ENCODE measurements at places on chromosomes 7 and 10.

DNA sequence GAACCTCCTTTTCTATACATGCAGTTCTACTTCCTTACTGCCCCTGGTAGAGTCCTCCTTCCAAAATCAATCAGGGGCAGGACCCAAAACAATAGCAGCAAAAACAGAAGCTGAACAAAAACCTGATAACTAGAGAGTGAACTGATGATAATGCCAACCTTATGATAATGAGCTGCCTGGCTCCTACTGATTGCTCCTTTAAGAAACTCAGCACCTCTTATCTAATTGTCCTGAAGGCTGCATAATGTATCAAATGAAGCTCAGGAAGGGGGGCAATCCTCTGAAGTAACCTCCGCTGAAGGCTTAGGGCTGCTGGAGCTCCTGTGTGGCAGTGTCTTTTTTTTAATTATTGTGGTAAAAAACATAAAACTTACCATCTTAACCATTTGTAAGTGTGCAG lies 257.0 kb downstream of the PHTF2 start:
- DNase-seq = no peak

DNA sequence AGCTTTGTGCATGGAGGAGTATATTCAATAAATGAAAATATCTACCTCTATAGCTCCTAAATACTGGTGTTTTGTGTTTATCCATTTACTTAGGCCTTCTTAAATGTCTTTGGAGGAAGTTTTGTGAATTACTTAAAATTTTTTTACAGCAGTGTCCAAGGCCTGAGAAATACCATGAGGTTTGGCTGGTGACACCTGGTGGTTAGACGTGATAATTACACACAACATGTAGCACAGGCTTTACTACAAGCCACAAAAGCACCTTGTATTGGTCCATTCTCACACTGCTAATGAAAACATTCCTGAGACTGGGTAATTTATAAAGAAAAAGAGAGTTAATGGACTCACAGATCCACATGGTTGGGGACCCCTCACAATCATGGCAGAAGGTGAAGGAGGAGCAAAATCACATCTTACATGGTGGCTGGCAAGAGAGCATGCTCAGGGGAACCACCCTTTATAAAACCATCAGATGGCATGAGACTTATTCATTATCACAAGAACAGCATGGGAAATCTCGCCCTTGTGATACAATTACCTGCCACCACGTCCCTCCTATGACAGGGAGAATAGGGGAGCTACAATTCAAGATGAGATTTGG lies 20.6 kb downstream of the HYAL4 start:
- no peak for DNase-seq

DNA sequence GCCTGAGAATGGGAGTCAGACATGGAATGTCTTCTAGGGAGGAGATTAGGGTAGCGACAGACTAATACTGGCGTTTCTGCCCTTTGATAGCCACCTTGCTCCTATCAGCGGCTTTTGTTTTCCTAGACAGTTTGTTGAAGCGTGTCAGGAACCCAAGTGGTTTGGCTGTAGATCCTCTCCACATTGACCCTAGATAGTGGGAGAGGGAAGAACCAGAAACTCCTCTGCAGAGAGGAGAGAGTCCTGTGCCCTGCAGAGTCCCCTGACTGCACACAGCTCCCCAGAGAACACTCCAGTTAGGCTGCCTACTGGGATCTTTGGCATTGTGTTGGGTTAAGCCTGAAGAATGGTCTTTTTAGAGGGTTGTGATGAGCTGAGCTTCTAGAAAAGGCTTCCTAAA lies 2.4 kb downstream of the MEPCE start:
- DNase-seq = no peak

- DNase-seq = no peak
Measured at GRCh38 chr10:5666008-5666840, at the start of gene ASB13. Gene ASB13 (minus strand): TSS chr10:5666595. CDS start chr10:5666551, 44 bp downstream.

- no peak for DNase-seq
Measured at GRCh38 chr10:49484486-49485235, 54.3 kb downstream of the ERCC6 start.

DNA sequence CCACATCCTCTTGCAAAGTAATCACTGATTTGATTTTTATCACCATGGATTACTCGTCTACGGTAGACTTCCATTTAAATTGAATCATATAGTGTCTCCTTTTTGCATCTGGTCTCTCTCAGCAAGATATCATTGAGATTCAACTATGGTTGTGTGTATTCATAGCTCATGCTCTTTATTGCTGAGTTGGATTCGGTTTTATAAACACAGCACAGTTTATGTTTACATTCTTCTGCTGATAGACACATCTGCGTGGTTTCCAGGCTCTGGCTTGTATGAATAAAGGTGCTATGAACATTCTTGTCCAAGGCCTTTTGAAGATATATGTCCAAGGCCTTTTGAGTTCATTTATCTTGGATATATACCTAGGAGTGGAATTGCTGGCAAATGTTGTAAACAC lies 356.5 kb upstream of the CELF2 start:
- DNase-seq = no peak

GRCh38 chr10:96532523-96532922 lies 18.8 kb upstream of the TLL2 start:
- DNase-seq = no peak

DNA sequence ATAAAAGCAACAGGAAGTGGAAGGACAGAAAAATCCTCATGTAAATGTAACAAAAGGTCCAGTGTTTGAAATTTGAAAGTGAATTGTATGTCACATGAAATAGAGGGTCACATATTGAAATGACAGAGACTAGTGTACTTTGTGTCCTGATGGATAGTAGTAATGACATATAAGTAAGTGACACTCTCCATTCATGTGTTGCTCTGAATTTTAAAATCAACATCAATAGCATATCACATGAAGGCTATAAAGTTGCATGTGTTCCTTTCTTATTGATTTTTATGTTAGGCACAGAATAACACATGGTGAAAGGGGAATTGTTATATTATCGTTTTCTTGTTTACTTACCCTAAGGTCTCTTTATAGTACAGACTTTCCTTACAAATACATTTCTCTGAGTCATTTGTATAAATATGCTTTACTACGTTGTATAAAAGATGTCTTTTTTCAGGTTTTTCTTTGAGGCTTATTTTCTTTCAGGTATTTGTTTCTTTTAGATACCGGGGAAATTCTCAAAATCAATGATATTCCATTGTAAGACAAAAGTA lies 104.6 kb upstream of the CACNA2D1 start:
- no peak for DNase-seq

DNA sequence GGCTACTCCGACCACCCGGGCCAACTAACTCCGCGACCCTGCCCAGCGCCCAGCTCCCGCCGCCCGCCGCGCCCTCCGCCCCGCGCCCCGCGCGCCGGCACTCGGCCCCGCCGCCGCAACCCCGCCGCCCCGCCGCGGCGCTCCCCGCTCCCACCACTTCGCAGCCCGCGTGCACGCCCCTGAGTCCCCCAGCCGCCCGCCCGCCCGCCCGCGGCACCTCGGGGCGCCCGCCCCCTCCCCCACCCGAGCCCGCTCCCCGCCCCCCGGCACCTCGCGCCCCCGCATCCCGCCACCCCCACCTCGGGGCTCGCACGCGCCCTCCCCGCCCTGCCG lies 598 bp downstream of the JAZF1 start:
- no peak for DNase-seq
